ENCODE measurements at places on chromosomes 16 and 17.

DNA sequence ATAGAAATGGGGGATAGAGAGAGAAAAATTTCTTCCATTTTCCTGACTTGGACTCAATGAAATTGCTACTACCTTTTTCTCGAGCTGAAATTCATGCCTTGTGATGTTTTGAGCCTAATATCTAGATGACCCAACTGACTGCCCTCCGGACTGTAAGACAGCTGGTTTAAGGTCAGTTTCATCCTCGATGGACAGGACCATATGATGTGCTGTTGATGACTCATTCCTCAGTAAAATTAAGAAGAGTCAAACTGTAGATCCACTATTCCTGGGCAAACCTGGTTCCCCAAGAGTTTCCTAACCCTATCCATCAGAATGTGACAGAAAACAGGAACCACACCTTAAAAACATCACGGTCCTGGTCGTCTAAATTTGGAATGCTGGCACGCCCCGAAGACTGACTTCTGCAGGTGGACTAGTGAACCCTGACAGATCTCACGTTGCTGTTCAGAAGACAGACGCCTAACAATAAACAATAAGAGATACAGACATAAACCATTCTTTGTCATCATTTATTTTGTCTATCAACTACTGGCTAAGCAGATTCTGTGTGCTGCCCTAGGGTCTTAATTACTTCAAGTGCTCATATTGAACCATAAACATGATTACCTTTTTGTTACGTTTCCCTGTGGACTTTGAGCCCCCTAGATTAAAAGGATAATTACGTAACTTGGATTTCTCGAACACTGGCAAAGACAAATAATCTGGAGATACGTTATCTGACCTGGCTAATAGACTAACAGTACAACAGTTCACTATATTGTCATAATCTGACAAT is 45.1 kb upstream of the NOS2 start:
- no peak for DNase-seq

DNA sequence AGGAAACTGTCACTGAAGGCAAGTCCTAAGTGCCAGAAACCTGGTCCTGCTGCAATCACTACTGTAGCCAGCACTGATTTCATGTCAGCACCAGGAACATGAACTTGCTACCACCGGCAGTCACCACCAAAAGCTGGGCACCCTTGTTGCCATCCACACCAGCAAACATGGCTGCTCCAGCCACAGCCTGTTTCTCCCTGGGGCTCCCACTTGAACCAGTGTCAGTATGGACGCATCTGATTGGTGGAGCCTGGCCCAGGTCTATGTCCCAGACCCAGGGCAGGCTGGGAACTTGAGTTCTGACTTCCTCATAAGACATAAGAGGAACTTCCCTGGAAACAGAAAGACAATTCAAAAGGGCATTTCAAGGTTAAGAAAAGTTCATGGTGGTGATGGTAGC is 56.5 kb downstream of the COPRS start:
- no peak for DNase-seq

DNA sequence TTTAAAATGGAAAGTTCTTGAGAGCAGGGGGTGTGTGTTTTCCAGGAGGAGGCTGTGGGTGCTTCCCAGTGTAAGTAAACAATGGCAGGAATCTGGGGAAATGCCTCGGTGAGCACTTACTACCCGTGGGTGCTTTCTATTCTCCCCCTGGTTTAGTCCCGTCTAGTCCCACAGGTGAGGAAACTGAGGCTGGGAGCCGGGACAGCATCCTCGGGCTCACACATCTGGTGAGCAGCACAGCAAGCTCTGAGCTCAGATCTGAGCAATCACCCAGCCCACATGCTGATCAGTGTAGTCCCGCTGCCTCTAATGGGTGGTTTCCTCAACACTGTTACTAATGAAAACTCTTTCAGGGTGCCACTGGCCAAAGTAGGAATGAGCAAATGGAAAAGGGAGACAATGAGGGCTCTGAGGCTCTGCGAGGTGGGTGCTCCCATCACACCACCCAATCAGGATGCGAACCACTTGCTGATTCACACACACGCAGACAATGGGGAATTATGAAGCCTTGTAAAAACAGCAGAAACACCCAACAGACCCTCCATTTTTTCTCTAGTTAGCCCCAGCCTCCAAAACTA is 202.6 kb downstream of the PARN start:
- peak; percentile 48 for DNase-seq

GRCh38 chr16:26806657-26807056 is 260.1 kb upstream of the C16orf82 start:
- DNase-seq, result no peak

GRCh38 chr17:31811101-31811500 is 47.9 kb downstream of the COPRS start:
- no peak for DNase-seq

DNA sequence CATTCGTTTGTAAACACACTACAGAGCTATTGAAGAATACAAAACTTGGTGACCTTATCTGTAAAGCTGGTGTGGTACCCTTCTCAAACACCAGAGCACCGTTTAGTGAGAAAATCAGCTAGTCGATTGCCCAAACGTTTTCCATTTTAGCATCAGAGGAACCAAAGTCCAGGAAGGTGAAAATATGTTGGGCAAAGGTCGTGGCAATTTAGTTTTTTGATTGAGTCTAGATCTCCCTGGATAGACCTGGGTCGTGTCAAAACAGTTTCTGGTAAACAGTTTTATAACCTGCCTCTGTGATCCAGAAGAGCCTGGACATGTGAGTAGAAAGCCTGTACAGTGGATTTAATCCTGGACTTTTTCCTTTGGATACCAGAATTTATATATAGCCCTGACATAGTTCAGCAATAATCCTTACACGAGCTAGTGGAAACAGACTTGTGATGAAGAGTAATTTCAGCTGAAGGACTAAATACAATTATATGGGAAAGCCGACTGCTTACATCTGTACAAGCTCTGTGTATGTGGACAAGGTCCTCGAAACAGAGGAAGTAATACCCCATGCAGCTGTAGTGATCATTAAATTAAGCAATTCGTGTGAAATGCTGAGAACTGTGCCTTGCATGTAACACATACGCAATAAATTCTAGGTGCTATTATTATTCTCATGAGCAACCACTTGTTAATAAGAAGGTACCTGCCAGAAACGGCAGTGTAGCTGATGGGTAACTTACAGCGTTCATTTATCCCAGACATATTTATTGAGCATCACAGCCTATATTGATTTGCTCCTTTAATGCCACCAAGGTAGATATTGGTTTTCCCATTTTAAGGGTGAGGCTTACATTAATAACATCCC is 72.5 kb downstream of the MAP2K6 start:
- DNase-seq, result no peak

GRCh38 chr16:46739934-46740333 is 8.2 kb downstream of the MYLK3 start:
- no peak for DNase-seq

GRCh38 chr17:61481421-61481820 is 29.2 kb downstream of the TBX4 start:
- DNase-seq, result no peak

DNA sequence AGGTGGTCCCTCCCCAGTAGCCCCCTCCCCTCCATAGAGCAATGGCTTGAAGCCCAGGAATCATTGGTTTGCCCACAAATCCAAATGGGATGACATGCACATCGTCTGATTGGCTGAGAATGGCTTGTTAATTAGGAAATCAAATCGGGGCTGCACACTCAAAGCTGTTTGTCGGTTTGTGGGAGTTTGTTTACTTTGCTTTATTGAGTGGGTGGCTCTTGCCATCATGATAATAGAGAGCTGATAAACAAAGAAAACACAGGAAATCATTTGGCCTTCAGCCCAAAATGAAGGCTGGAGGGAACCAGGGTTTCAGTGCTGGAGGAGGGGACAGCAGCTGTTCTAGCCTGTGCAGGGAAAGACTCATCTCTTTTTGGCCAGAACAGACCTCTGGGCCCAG is 316.3 kb downstream of the CBLN1 start:
- no peak for DNase-seq

GRCh38 chr17:61833536-61834193 is 29.7 kb downstream of the BRIP1 start:
- no peak for DNase-seq

DNA sequence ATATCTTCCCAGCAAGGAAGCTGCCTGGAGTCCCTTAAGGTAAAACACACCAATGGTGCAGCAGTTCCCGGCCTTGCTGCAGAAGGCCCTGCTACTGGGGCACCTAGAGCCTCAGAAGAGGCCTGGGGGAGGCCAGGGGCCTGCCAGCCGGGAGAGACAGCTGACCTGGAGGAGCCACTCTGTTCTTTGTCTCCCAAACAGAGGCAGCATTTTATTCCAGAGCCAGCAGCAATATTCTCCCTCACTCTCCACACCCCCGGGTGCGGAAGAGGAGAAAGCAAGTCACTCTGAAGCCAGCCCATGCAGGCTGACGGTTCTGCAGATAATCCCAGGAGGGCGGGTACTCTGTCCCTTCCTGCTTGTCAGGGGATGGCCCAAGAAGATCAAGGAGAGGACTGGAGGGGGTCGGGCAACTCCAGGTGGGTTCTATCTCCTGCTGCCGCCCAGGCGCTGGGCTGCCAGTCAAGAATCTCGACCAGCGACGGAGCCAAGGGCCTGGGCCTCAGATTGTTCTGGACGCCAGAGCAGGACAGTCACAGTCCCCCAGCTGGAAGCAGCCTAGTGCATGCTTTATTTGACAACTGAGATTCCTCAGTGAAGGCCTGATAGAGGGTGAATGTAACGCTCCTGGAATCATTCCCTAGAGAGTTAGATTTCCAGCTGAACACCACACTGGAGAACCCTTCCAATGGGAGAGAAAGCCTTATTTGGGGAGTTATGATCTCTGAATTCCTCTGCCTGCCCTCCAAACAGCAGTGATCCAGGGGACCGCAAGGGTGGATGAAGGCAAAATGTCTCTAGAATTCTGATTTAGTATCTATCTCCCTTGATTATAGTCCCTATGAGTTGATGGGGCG is 1.1 kb upstream of the KIFC3 start:
- peak; percentile 61 for DNase-seq

- no peak for DNase-seq
Measured at GRCh38 chr17:69574257-69575197, 160.0 kb downstream of the MAP2K6 start.
